ENCODE measurements at places on chromosomes 4 and X. TPM values are rescaled to one million over a fixed set of nuclear protein-coding genes. Genes with fewer than 3 reads are reported as not detected.

MAGEC2 gene
- not detected for total RNA-seq

SCRG1 gene
- under 0.01 TPM for total RNA-seq

FGFR3 gene
- total RNA-seq, result 0.28 TPM

CENPC gene
- total RNA-seq, result 6.6 TPM

SPATA18 gene
- total RNA-seq, result 4.7 TPM

RHOXF2 gene
- not detected for total RNA-seq

CENPVL3 gene
- not detected for total RNA-seq

All from IMR-90 (cell line).